ENCODE measurements at places on chromosomes 3 and 15. TPM values are rescaled to one million over a fixed set of nuclear protein-coding genes. Genes with fewer than 3 reads are reported as not detected.

The GOLGA8R gene
- 1.9 TPM for total RNA-seq

The CHCHD4 gene
- 14.3 TPM for total RNA-seq

The SLC22A13 gene
- 0.09 TPM for total RNA-seq

The MAGEF1 gene
- total RNA-seq, result 7.6 TPM

The CYP19A1 gene
- total RNA-seq, result 0.19 TPM

The ASB14 gene
- total RNA-seq, result not detected

The CAMK2N2 gene
- total RNA-seq, result not detected

The PROK2 gene
- not detected for total RNA-seq

The PLIN1 gene
- 0.09 TPM for total RNA-seq

The MEX3B gene
- 12.4 TPM for total RNA-seq

The SPATA12 gene
- 0.18 TPM for total RNA-seq

The CAPN7 gene
- 29.8 TPM for total RNA-seq

The POLQ gene
- 4.0 TPM for total RNA-seq

The MINAR1 gene
- 0.56 TPM for total RNA-seq

The TMCO5A gene
- not detected for total RNA-seq

The FOXL2 gene
- total RNA-seq, result 0.19 TPM

The NT5DC2 gene
- total RNA-seq, result 61.9 TPM

The P3H2 gene
- 5.0 TPM for total RNA-seq

The LMAN1L gene
- not detected for total RNA-seq

The ACKR4 gene
- 0.18 TPM for total RNA-seq

The SNX33 gene
- 5.8 TPM for total RNA-seq

The DAPK2 gene
- 3.2 TPM for total RNA-seq

The SCG5 gene
- 0.09 TPM for total RNA-seq

The TBC1D2B gene
- total RNA-seq, result 25.9 TPM

The ZDHHC19 gene
- not detected for total RNA-seq

The CELSR3 gene
- 0.47 TPM for total RNA-seq

The VILL gene
- total RNA-seq, result 6.7 TPM

The WNT7A gene
- total RNA-seq, result not detected

The ISLR2 gene
- not detected for total RNA-seq

The MRPL47 gene
- total RNA-seq, result 39.9 TPM

The TTLL3 gene
- 4.2 TPM for total RNA-seq

The RASGRF1 gene
- not detected for total RNA-seq

The KBTBD13 gene
- not detected for total RNA-seq

The CCDC50 gene
- 208 TPM for total RNA-seq

The ADGRG7 gene
- total RNA-seq, result not detected

The USP19 gene
- 34.4 TPM for total RNA-seq

The ITGA11 gene
- 0.54 TPM for total RNA-seq

The MYH15 gene
- 0.19 TPM for total RNA-seq

The CPLX3 gene
- not detected for total RNA-seq

The FEZF2 gene
- not detected for total RNA-seq

The KCNMB3 gene
- total RNA-seq, result 1.2 TPM

The DCP1A gene
- total RNA-seq, result 10.2 TPM

The LDHAL6B gene
- not detected for total RNA-seq
